ENCODE measurements at places on chromosomes 4 and X. TPM values are rescaled to one million over a fixed set of nuclear protein-coding genes. Genes with fewer than 3 reads are reported as not detected.
A peak's percentile ranks its signal among the peaks of the same experiment; 100 is the strongest.

- peak; percentile 53 for DNase-seq
Observed at GRCh38 chr4:108492816-108493595, 127.4 kb upstream of the RPL34 start.

- no peak for DNase-seq
Observed at GRCh38 chr4:16213121-16213520, 13.2 kb downstream of the TAPT1 start.

- DNase-seq, result no peak
Observed at GRCh38 chrX:54208531-54208930, 25.5 kb upstream of the FAM120C start.

- DNase-seq, result no peak
Observed at GRCh38 chr4:10243856-10244255, 127.3 kb upstream of the WDR1 start.

The GAGE12C gene
- total RNA-seq, result not detected

The DKK2 gene
- total RNA-seq, result not detected

The SYNPO2 gene
- total RNA-seq, result 0.12 TPM

GRCh38 chr4:79399076-79399475, 9.0 kb downstream of the GK2 start:
- no peak for DNase-seq

- DNase-seq, result no peak
Observed at GRCh38 chrX:54950730-54951375, 30.2 kb downstream of the TRO start.

GRCh38 chrX:151762802-151763201, 28.3 kb downstream of the CNGA2 start:
- DNase-seq, result no peak

GRCh38 chrX:39599339-39599738, 498.4 kb downstream of the BCOR start:
- DNase-seq, result no peak

DNA sequence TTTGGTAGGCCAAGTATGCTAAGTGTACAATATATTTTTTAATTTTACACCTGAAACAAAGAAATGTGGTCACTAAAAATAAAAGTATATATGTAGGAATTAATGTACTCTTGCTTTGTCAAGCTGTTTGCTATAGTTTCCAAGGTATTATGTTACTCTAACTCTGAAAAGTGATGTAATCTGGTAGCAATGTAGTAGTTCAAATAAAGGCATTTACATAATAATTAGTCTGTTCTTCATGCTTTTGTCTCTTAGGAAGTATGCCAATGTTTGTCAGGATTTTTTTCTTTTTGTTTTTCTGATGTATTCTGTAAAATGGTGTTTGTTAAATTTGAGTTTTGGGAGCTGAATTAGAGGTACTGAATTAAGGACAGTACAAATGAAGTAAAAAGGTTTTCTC, 89.5 kb downstream of the PLS3 start:
- DNase-seq, result no peak

GRCh38 chr4:79223993-79224776, 101.7 kb downstream of the NAA11 start:
- DNase-seq, result no peak

DNA sequence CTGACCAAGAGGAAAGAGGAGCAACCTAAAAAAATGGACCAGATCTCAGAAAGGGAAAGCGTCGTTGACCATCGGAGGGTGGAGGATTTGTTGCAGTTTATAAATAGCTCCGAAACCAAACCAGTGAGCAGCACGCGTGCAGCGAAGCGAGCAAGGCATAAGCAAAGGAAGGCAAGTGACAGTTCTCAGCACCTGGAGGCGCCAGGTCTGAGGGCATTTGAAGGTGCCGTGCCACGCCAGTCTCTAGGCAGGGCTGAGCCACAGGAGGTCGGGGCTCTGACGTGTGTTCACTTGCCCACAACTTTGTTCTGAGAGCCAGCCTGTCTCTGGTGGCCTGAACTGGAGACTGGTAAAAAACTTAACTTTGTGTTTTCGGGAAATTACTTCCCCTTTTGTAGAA, 59.7 kb downstream of the TNIP2 start:
- DNase-seq, result no peak

The RGN gene
- not detected for total RNA-seq

DNA sequence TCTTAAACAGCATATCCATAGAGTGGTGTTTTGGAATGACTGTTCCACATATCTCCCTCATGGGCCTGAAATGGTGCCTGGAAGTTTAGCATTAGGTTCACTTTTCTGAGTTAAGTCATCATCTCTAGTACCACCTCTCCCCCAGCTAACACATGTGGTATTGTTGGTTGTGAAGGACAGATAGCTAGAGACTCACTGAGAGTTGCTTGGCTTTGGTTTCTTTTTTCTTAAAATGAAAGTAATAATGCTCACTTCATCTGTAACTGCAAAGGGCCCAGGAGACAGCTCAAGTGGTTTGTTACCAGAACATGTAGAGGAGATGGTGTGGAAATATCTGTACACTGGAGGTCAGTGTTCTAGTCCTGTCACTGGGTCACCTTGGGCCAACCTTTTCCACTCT, 90.9 kb downstream of the EFNB1 start:
- DNase-seq, result no peak

- DNase-seq, result no peak
Observed at GRCh38 chr4:149072384-149072783, 630.2 kb upstream of the NR3C2 start.

GRCh38 chrX:108298165-108298602, 140.0 kb downstream of the COL4A6 start:
- DNase-seq, result no peak

DNA sequence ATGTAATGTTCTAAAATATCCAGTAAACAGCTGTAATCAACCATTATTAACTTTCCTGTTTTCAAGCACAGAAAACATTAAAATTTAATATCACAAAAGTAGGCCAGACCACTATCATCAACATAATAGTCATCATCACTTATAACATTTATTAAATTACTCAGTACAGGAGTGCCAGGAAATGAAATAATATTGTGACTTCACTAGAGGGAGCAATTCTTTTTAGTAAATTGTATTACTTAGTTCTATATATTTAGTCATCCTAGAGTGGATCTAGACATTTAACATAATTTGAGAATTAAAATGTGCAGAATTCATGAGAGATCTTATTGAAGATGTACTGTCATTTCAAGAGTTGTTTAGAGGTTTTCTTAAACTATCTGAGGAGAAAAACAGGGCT, 33.6 kb downstream of the PITX2 start:
- no peak for DNase-seq

- no peak for DNase-seq
Observed at GRCh38 chr4:106914223-106914622, 121.9 kb downstream of the DKK2 start.

DNA sequence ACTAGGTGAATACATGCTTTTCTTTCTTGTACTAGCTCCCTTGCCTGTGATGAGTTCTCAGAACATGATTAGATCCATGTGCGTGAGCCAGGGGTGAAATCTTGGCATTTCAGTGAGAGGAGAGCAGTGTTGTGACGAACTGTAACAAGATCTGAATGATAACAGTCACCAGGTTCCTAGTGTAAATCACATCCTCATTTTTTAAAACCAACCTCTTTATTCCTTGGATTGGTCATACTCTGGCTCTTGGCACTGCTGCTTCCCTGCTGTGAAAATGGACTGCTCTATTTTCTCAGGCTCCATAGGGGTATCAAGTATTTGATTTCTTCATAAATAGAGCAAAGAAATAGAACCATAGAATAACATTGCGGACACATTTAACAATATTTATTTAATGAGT, 206.3 kb downstream of the SLC4A4 start:
- no peak for DNase-seq

The SLC10A6 gene
- not detected for total RNA-seq

The RIBC1 gene
- 0.51 TPM for total RNA-seq

DNA sequence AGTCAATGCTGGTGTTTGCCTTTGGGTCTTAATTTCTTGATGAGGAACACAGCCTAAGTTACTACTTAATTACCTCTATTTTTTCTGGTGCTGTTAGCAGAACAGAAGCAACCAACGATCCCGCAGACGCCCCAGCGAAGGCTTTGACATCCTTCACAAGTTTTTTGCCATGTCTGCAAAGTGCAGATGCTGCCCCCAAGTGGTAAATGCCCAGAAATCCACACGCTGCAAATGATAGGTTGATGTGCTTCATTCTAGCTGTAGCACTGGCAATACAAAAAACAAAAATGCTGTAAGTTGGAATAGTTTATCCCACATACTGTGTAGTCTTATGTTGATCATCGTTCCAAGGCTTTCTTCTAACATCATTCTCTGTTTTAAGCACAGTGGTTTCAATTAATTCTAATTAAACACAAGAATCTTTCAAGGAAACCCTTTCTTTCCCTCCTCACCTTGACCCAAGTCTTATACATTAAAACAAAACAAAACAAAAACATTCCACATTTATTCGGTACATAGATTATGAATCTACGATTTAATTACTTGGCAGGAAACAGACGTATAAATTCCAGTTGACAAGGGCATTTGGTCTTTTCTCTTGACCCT, 1.2 kb downstream of the PNPLA4 start:
- peak; percentile 65 for DNase-seq

- DNase-seq, result no peak
Observed at GRCh38 chrX:73398185-73398914, 48.5 kb upstream of the CDX4 start.

The ARMCX2 gene
- 9.7 TPM for total RNA-seq

The PCDH7 gene
- not detected for total RNA-seq

The HEPH gene
- not detected for total RNA-seq

DNA sequence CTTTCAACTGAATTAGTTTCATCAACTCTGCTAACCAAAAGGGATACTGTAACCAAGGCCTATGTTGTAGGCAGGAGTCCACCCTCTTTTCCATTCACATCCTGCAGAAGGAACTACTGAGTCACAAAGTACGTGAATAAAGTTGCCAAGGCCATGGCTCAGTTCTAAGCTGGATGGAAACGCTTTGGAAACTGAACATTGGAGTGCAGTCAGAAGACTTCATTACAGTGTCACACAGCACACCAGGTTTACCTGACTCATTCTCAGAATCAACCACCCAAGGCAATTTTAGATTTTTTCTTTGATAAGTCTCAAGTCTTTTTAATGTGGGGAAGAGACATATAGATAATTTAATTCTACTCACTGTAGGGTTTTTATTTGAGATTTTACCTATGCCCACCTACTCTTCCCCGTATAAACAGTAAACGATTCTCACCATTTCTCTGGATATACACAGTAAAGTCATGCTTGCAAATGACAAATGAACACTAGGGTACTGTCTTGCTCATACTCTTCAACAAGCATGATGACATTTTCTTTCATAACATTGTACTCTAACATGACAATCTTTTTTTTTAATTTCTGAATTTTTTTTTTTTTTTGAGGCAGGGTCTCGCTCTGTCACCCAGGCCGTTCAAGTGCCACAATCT, 58.9 kb upstream of the RBM47 start:
- peak; percentile 53 for DNase-seq

DNA sequence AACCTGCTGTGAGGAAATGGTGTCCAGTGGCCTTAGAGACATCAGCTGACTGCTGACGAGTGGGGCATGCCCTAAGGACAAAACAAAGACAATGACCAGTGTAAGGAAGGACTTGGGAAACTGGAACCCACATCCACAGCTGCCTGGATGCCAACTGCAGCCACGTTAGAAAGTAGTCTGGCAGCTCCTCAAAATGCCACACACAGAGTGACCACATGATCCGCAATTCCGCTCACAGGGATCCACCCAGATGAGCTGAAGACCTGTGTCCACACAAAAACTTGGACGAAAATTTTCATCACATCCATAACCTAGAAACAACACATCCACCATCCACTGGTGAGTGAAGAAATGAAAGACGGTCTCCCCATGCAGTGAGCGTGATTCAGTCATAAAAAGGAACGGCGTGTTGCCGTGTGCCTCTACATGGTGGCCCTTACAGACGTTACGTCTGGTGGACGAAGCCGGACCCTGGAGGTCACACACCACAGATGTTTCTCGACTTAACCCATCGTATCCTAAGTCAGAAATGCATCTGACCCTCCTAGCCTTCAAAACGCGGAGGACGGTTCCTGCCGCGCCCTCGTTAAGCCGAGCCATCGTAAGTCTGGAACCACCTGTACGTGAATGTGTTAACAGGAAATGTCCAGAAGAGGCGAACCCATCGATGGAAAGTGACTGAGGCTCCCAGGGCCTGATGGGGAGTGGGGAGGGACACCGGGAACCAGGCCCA, 40.6 kb upstream of the MXD4 start:
- DNase-seq, result no peak

GRCh38 chrX:72255445-72255844, 16.6 kb upstream of the ERCC6L start:
- no peak for DNase-seq

GRCh38 chr4:76811604-76812412, 86.1 kb downstream of the SOWAHB start:
- DNase-seq, result no peak

- DNase-seq, result no peak
Observed at GRCh38 chr4:33696586-33696985, 2547.7 kb downstream of the ARAP2 start.

DNA sequence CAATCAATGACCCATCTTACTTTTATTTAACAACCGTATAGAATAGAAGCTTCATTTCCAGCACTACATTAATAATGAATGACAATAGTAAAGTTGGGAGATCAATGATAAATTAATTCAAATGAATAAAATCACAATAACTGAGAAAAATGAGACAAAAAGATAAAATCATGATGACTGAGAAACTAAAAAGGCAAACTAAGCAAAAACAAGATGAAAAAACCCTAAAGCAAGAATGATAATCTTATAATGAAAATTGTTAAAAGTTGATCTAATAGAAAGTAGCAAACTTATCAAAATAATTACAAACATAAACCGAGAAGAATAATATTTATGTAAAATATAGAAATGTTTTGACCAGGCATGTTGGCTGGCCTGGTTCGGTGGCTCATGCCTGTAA, 130.4 kb upstream of the INPP4B start:
- no peak for DNase-seq

GRCh38 chr4:140472156-140472555, 25.9 kb downstream of the MGAT4D start:
- no peak for DNase-seq
